ENCODE measurements at places on chromosomes 7 and 10.

DNA sequence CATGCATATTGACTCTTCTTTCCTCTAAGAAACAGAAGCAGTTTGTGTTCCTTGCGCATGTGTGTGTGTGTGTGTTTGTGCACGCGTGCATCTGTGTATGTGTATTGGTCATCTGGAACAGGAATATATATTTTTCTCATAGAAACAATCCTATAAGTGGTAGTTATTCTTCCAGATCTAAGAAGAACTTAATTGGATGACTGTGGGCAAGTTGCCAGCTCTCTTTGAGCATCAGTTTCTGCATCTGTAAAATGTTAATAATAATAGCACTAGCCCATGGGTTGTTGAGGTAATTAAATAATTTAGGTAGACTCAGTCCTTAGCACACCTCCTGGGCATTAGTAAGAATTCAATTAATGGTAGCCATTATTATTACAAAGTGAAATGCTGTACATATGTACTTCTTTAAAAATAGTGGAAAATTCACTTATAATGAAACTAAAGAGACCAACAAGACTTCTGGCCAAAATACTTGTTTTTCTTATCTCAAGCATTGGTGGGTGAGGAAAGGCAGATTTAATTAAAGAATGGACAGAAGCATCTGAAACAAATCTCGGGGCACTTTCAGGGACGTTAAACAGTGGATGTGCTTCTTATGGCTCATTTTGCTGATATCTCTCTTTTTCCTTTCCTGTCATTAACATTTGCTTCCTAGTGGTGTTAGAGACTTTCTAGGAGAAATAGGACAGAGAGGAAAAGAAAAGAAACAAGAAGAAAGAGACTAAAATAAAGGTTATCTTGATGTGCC, 124.9 kb upstream of the HABP2 start:
- no peak for DNase-seq

DNA sequence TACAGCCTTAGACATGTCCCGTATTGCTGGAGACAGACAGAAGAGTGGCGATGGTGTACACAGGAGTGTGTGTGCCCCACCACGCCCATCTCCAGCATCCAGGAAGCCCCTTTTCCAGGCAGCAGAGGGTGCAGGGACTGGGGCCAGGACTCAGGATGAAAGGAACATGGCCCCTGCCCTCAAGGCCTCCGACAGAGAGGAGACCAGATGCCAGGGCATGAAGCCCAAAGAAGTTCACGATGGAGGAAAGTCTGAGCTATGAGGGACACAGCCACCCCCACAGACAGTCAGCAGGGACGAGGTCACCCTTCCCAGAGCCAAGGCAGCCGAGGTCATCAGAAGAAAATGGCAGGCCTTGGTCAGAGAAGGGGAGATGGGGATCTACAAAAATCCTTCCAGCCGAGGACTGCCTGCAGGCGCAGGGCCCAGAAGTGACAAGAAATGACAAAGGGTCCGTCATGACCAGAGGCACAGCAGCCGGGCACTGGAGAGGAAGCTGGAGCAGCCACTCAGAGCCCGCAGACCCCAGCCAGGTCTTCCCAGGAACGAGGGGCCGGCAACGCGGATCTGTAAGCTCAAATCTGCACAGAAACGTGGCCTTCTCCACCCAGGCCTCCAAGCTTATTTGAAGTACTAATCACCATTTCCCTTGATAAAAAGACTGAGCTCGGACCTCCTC, 78.7 kb upstream of the PPP2R2D start:
- DNase-seq, result no peak

DNA sequence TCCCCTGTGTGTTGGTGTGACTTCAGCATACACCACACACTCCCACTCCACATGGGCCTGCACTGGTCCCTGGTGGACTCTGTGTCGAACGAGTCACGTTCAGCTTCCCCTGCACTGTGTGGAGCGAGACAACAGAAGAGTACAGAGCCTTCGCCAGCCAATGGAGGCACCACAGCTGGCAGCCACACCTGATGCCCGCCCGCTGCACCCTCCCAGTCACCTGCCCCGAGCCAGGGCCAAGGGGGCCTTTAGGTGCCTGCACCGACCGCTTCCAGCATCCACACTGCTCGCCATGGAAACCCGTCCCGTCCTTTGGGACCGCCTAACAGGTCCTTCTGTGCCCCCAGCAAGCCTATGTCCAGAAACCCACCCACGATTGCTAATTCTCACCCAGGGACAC, 9.2 kb downstream of the FOXL3 start:
- no peak for DNase-seq

DNA sequence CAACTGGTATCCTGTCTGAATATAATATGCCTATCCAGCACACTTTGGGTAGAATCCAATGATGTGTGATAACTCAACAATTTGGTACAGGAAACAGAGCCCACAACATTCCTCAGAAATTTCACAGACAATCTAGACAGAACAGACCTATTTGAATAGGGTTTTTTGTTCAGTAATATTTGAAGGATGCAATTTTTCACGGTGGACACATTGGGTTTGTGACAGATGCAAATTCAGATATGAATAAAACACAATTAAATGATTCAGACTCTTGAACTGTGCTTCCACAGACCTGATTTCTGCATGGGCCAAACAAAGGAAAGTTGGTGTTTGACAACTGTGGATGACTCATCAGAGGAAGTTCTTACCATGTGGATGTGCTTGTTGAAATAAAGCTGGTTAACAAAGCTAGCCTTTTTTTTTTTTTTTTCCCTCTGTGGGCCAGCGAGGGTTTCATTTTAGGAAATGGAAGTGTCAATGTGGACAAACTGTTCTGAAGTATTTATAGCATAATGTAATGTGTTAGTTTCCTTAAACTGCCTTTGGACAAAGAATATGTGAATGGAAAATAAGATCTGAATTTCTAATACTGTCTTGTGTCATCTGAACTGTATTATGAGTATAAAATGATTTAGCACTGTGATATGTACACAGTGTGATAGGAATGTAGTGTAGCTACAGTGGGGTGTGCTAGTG, 43.2 kb upstream of the FAM133B start:
- peak; percentile 22 for DNase-seq

DNA sequence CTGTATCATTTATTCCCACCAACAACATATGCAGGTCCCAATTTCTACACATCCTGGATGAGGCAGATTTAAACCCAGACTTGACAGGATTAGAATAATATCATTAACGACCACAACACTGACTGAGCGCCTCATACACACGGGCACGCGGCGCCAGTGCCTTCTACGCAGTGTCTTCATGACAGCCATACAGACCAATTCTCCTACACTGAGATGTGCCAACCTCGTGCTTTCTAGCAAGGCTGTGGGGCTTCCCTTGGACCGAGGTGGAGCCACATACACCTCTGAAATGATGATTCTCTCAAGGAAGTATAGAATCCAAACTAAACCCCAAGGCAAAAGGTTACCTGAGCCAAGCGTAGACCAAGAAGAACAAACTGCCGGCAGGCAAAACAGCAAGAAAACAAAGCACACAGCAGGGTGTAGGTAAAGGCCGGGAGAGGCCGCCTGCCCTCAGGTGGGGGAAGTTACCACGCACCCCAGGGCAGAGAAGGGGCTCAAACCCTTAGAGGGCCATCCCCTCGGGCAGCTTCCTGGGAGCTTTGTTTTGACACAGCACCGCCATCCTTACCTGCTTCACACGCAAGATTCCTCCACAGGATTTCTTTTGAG, 75.8 kb downstream of the DLG5 start:
- DNase-seq, result no peak

All from hematopoietic multipotent progenitor cell treated with erythropoietin and hydrocortisone succinate and interleukin-3 and kit ligand, for 15 days (in vitro differentiated cells).